Epithelial cell of prostate (primary cell): ENCODE measurements at places on chromosomes 3 and 15.

DNA sequence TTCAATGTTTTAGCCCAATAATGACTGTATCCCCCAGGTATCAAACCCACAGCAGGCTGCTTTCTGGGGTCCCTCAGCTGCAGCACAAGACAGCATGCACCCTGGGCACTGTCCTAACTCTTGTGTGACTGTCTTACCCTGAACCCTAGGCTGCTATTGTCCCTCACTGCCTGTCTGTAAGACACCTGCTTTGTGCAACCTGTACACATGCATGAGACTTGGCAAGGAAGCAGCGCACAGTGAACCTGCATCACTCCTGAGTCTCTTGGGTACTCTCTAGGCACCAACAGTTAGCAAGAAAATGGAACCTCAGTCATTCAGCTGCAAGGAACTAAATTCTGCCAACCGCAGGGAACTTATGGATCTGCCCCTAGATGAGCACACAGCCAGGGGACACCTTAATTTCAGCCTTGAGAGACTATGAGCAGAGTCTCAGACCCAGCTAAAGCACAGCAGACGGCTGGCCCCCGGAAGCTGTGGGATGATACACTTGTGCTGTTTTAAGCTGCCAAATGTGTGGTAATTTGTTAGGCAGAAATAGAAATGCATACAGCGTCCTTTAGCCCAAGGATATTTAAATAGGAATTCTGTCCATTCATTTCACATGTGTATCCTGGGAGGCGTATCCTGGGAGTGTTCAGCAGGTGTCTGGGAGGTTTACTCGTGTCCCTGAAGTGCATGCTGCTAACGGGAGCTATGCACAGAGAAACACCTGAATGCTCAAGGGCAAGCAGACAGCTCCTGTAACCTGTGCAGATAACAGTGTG, 223.8 kb downstream of the KLF13 start:
- DNase-seq = no peak

- no peak for DNase-seq
These were observed 137.4 kb downstream of the STT3B start for GRCh38 chr3:31670136-31670535.

DNA sequence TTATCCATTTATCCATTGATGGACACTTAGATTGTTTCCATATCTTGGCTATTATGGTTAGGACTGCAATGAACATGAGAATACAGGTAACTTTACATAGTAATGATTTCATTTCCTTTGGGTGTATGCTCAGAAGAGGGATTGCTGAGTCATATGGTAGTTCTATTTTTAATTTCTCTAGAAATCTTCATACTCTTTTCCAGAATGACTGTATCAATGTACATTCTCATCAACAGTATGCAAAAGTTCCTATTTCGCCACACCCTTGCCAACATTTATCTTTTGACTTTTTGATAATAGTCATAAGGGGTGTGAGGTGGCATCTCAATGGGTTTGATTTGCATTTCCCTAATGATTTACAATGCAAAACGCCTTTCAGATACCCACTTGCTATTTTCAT, 6.2 kb upstream of the NIPA1 start:
- peak; percentile 18 for DNase-seq

GRCh38 chr3:127238602-127239001, 45.7 kb downstream of the PRR23E start:
- no peak for DNase-seq

- DNase-seq = peak; percentile 10
These were observed 22.0 kb upstream of the NANOGP8 start for GRCh38 chr15:35107122-35107521.

- DNase-seq = no peak
These were observed 14.9 kb downstream of the SIAH2 start for GRCh38 chr3:150747886-150748683.
